Right renal cortex interstitium (tissue), 3 donors: ENCODE measurements at places on chromosomes 7 and 10.

DNA sequence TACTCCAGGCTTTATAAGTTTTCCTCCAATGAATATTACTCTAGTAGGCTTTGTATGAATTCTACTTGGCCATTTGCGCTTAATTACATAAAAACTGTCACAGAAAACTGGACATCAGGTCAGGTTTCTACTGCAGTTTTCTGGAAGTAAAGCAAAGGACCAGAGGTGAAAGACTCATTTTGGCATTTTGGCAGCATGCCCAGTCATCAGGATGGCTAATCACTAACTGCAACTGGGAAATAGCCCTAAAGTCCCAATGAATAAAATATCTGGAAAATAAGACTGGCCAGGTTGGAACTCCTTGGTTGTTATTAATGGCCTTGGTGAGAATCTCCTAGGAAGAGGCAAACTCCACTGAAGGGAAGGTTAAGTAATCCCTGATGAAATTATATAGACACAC lies 75.5 kb downstream of the COPG2 start:
- no peak for DNase-seq

DNA sequence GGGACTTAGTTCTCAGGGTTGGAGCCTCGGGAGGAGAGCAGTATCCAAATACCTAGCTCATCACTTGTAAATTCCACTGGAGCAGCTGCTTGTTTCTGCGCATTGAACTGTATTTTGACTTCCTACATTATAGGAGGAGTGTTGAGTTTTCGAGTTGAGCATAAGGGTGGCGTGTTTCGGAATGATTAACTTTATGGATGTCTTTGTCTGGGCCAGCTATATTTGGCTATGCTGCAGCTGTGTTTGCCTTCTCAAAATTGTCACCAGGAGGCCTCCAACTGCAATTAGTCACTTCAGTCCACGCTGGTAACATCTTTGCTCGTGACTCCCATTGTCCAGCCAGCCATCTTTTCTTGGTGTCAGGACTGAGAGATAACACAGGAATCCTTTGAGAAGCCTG lies 9.1 kb downstream of the CELF2 start:
- DNase-seq: no peak

DNA sequence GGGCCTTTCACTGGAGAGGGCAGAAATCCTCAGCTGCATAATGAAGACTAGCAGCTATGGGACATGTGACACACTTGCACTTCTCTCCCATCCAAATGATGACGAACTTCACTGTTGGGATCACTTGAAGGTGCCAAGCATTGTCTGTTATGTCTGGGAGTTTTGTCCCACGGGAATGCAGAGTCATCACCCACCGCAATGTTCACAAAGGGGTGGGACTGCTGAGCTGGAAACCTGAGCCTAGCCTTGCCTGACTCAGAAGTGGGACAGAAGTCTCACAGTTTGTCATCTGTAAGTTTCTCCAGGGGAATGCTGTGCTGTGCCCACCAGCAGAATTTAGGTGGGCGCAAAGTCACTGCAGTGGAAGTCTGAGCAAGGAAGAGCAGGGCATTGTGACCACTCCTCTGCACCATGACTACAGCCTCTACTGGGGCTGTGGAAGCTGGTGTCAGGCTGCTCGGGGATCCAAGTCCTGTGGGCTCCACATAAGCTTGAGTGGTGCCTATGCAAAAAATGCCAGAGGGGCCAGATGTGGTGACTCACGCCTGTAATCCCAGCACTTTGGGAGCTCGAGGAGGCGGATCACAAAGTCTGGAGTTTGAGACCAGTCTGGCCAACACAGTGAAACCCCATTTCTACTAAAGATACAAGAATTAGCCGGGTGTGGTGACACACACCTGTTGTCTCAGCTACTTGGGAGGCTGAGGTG lies 472.0 kb upstream of the CNTNAP2 start:
- no peak for DNase-seq

DNA sequence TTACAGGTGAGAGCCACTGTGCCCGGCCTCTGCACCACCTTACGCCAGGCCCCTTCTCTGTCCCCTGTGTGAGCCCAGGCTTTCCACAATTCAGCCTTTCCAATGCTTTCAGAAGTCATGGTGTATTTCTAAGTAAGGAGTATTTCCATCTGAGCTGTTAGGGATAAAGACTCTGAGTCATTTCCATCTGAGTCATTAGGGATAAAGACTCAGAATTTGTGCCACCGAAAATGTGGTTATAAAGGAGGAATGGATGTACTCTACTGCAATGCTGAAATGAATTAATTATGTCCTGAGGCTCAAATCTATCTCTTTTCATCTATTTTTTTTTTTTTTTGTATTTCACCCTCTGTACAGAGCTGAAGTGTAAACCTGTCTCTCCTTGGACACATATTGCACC lies 84.0 kb downstream of the GATA3 start:
- no peak for DNase-seq

DNA sequence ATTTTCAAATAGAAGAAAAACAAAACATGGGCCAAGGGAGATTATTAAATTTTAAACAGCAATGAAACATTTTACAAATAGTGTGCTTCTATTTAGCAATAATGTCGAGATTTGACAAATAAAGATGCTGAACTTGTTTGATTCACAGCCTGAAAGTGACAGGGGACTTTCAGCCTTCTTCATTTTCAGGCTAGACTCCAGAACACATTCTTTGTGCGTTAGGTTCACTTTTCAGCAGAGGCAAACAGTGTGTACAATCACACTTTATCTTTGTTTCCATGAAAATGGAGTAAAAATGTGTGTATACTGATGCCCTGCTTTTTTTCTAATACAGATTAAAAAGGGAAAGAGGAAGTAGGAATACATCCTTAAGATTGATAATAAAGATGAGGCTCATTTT lies 35.6 kb downstream of the FAM171A1 start:
- DNase-seq: no peak

DNA sequence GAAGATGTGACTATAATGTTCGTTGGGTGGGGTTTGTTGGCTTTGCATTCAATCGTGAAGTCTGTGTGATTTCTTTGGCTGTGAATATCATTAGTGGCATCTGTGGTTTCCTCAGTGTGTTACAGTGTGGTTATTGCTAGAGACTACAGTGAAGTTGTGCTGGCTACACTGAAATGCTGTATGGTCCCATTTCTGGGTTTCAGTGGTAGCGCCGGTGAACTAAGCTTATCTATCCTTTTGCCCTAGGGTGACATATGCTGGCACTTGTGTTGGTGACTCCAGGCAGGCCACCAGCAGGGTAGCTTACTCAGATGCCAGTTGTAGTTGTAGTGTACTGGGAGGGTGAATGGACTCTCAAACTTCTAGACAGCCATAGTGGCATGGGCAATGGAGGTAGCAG lies 259.5 kb downstream of the ANKRD30A start:
- DNase-seq: no peak

DNA sequence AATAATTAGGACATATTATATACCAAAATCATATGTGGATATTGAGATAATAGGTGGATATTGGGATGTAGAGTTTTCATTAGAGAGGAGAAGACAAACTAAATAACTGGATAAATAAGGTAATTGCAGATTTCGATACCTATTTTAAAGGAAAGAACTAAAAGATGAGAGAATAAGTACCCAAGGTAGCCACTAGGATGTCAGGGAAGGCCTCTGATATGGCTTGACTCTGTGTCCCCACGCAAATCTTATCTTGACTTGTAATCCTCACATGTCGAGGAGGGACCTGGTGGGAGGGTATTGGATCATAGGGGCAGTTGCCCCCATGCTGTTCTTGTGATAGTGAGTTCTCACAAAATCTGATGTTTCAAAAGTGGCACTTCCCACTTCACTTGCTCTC lies 44.7 kb upstream of the TMEM229A start:
- DNase-seq: no peak

GRCh38 chr10:2122431-2123124 lies 385.3 kb upstream of the ADARB2 start:
- no peak for DNase-seq

- no peak for DNase-seq
These were observed 55.8 kb downstream of the ALOX5 start for GRCh38 chr10:45429790-45430189.

GRCh38 chr10:34213193-34213804 lies 601.8 kb downstream of the PARD3 start:
- DNase-seq: no peak

GRCh38 chr7:27212497-27213432 lies 12.9 kb upstream of the HOXA13 start:
- DNase-seq: no peak

DNA sequence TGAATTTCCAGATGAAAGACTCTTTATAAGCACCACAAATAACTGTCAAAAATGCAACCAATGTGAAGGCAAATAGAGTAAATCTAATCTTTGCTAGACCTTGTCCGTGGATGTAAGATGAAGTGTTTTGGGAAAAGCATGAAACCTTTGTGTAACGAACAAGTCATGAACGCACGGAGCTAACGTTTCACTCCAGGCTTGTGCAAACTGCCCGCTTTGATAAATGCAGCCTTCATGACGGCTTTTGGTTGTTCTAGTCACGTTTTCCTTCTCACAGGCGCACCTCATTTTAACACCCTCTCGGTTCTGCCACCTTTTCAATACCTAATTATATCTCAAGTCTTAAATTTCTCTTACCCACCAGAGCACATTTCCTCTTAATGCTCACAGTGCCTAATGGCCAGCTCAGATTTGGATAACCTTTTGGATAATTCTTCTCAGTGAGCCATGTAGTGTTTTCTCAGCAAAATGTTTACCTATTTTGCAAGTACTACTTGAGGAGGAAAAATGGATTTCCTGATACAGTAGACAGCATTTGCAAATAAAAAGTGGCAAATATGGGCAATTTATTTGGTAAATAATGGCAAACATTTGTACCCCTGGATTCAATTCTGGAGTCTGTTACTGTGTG lies 63.2 kb downstream of the HECW1 start:
- DNase-seq: no peak

DNA sequence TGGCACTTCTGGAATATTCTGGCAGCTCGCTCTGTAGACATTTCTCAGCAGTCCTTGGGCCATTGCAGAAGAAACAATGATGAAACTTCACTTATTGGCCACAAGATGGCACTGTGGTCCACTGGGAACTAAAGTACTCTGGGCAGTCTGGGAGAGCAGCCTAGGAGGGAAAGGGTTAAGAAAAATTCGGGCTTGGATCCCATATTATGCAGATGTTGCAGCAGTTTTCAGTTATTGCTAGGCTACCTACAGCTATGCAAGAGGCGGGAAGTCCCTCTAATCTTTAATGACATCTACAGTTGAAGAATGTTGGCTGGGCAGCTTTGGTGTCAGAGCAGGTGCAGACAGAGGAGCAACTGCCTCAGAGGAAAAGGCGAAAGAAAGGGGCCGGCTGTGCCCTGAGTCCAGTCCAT lies 201.7 kb upstream of the PRSS58 start:
- DNase-seq: peak; percentile 49

GRCh38 chr10:128522551-128523308 lies 396.5 kb upstream of the MKI67 start:
- no peak for DNase-seq

GRCh38 chr7:140229591-140230515 lies 53.1 kb upstream of the KDM7A start:
- no peak for DNase-seq
